ENCODE measurements at places on chromosomes 4 and X.

GRCh38 chr4:69518538-69519198, 23.0 kb upstream of the UGT2B4 start:
- DNase-seq = no peak

GRCh38 chr4:182143822-182144625, 99.2 kb upstream of the TENM3 start:
- no peak for DNase-seq

- DNase-seq = no peak
Measured at GRCh38 chr4:113232194-113232593, 182.7 kb downstream of the ANK2 start.

DNA sequence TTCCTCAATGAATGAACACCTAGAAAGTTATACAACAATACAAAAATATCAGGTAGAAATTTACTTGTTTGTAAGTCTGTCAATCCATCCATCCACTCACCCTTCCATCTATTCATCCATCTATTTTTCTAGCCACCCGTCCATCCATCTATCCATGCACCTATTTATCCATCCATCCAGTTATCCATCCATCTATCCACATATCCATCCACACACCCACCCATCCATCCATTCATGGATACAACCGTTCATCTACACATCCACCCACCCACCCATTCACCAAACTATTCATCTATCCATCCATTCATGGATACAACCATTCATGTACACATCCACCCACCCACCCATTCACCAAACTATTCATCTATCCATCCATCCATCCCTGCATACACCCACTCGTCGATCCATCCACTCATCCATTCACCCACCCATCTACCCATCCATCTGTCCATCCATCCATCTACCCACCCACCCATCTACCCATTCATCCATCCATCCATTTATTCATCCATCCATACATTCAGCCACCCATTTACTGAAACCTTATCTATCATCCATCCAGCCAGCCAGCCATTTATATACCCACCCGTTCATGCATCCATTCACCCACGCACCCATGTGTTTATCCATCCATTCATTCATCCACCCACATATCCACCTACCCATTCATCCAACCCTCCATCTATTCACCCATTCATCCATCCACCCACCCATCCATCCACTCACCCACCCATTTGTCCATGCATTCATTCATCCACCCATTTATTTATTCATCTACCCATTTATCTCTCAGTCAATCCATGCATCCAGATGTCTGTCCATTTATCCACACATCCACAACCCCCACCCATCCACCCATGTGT, 10.4 kb upstream of the CD99 start:
- DNase-seq = no peak

DNA sequence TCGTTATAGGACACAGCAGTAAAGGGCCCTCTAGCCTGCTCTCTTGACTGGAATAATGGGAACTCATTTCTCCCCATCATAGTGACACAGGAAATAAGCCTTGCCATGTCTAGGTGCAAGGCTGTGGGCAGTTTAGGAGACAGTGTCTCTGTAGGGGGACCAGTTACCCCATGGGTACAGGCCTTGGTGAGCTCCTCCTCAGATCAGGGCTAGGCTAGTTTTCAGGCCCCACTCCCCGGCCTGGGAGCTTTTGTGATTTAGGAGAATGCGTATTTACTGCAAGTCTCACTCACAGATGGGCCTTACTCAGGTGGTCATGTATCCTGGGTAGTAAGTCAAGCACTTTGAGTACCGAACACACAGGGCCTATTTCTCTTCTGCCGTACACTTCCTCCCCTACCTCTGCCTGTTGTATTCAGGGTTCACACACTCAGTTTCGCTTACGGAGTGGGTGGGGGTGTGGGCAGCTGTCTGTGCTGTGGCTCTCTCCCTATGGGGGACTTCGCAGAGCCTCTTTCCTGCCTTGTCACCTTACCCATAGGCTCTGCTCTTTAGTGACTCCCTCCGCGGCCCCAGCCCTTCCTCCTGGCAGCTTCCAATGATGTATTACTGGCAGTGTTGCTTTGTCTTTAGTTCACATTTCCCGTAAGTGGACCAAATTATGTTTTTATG, 34.2 kb downstream of the FAM193A start:
- DNase-seq = no peak

DNA sequence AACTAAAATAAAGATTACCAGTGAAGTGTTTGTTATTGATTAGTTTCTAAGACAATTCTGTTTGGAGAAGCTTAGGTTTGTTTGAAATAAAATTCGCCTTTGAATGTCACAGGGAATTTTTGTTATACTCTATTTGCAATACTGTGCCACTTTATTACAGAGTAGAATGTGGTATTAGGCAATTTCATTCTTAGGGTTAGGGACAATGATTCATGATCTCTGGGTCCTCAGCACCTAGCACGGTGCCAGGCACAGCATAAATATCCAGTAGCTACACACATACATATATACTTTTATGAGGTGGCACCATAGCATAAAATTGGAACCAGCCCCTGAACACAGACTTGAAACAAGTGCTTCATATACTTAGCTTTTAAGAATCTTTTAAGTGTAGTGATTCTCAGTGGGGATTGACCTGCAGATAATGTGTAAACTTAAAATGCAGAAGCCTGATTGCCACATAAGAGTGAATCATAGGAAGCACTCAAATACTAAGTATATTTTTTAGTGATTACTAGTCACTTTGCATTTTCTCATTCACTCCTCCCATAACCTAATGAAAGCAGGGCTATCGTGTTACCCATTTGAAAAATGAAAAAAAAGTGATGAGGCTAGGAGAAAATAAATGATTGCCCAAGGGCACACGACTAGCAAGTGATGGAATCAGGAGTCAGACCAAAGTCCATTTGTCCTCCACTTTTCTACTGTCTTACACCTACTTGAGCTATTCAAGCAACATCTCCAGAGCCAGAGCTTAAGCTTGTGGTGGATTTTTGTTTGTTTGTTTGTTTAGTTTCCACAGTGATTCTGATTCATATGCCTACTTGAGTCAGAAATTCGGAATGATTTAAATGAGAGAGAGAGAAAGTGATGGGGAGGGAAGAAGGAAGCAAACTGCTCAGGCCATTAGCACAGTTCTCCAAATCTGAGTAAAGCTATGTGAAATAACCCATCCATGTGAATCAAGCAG, 366.0 kb upstream of the FGF13 start:
- DNase-seq = no peak

GRCh38 chr4:31104043-31104442, 383.9 kb downstream of the PCDH7 start:
- DNase-seq = no peak

DNA sequence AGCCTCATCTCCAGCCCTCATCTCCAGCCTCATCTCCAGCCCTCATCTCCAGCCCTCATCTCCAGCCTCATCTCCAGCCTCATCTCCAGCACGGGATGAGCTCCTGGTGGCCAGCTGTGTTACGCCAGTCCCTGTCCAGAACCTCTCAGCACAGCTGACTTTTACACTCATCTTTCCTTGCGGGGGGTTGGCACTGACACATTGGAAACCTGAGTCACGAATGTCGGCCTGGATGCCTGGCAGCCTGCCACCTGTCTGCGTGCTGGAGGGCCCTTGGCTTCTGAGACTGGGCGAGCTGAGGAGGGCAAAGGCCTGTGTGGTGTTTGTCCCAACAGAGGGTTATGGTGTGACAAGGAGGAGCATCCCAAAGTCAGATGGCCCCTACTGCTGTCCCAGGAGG, 66.1 kb upstream of the HGFAC start:
- no peak for DNase-seq

DNA sequence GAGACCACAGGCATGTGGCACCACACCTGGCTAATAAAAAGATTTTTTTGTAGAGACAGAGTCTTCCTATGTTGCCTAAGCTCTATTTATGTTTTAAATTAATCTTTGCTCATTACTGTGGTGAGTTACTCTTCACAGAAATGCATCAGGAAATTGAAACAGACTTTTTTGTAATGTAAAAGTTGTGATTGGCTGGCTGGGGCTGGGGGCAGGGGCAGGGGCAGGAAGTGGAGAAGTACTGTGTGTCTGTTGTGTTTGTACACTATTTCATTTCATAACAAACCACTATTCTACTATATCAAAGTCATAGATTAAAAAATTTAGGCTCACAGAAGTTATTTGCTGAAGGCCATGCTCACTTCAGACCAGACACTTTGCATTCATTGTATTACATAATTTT, 19.1 kb upstream of the ABRAXAS1 start:
- no peak for DNase-seq

DNA sequence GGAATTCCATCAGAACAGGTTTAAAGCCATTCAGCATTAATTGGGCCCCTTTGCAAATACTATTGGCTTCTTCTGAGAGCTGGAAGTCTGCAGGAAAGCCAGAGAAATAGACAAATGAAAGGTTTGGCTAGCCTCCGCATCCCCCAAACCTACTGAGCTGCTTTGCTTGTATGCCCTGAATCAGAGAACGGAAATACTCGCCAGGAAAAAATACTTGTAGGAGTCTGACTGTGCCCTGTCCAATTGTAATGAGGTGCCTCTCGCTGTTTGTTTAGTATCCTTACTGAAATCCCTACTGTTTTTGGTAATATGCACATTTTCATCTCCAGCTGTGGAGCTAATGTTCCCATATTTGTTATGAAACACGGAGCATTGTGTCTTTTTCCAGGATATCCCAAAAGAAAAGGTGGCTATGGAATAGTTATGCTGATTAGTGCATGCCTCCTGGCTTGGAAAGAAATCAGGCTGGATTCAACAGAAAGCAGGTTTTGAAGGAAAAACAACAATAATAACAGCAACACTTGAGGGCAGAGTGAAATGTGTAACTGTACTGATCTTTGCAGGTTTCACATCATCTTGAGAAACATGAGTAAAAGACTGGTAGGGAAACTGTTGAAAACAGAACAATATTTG, 50.7 kb upstream of the NLGN4X start:
- no peak for DNase-seq

- peak; percentile 42 for DNase-seq
Measured at GRCh38 chr4:7124689-7125442, 57.0 kb upstream of the GRPEL1 start.

DNA sequence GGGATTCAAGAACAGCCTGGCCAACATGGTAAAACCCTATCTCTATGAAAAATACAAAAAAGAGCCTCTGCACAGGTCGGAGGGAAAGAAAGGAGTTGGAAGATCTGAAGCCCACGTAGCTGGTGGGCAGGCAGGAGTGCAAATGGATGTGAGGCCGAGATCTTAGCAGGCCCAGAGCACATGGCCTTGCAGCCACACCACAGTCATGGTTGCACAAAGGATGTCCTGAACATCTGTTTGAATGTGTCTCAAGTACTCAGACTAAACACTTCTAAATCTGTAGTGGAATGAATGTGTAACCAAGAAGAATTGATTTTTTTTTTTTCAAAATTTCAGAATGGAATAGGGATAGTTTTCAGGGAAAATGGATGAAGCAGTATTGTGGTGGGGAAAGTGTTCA, 10.8 kb downstream of the CA5B start:
- DNase-seq = no peak

DNA sequence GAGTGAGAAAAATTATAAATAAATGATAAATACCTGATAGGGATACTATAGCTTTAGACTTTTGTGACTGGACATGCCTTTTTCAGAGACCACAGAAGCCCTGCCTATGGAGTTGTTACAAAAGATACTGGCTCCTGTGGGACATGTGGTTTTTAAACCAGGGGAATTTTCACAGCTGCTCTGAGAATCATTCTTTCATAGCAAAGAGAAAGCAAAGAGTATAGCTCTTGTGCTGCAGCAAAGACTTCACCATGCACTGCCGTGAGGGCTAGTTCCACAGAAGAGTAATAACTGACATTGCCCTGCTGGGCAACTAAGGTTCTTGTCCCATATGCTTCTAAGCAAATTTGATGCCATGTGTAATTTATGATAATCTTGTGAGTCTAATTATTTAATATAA, 98.2 kb downstream of the MAPK10 start:
- DNase-seq = no peak

GRCh38 chrX:13223868-13224567, 95.8 kb downstream of the ATXN3L start:
- DNase-seq = no peak

GRCh38 chr4:105466580-105466979, 7.3 kb downstream of the PPA2 start:
- no peak for DNase-seq

DNA sequence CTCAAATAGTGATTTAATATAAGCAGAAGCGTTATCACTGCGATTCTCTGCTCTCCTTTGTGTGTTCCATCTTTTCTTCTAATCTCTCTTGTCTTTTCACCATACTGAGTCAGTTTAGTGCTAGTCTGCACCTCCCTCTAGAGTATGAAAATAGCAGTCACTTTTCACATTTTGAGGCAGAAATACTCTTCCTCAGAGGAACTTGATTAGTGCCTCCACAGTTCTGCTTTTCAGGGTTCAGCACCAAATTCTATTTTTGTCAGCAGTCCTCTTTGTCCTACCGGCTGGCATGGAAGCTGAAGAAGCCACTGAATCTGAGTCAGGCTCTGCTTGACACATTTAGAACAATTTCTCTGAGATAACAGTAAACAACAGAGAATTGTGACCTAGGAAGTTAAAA, 49.7 kb upstream of the ANKRD17 start:
- no peak for DNase-seq

- peak; percentile 90 for DNase-seq
Measured at GRCh38 chrX:136496764-136497555, 432 bp upstream of the HTATSF1 start.

- no peak for DNase-seq
Measured at GRCh38 chr4:5783486-5783885, 72.5 kb downstream of the EVC start.

DNA sequence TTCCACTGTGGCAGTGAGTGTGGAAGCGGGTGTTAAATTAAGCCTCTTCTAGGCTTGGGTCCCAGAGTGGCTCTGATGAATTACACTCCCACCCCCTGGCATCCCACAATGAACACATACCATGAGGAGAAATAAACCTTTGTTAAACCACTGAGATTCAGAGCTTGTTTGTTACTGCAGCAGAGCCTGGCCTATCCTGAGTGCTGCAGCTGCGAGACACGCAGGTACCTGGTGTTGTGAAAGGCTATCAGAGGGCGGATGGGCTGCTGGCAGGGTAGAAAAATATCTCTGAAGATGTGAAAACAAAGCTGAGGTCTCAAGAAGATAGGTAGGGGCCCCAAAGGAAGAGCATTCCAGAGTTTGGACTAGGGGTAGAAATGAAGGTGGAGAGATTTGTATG, 138.4 kb upstream of the STX18 start:
- DNase-seq = no peak

GRCh38 chrX:72046447-72046846, 85.3 kb downstream of the RTL5 start:
- DNase-seq = no peak

GRCh38 chr4:11814758-11815157, 386.1 kb upstream of the HS3ST1 start:
- no peak for DNase-seq

DNA sequence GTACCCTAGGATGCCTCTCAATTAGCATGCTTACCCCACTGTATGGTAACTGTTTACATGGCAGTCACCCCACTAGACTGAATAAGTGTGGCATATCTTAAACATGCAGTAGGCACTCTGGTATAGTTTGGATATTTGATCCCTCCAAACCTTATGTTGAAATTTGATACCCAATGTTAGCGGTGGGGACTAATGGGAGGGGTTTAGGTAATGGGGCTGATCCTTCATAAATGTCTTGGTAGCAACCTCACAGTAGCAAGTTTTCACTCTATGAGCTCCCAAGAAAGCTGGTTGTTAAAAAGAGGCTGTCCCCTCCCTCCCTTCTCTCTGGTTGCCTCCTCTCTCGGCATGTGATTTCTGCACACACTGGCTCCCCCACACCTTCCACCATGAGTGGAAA, 10.1 kb downstream of the TMEM150C start:
- DNase-seq = no peak

- DNase-seq = no peak
Measured at GRCh38 chr4:141127884-141128283, 5.4 kb downstream of the RNF150 start.

GRCh38 chr4:87239821-87240220, 19.4 kb upstream of the KLHL8 start:
- DNase-seq = no peak

Measured in mucosa of descending colon (tissue), 3 donors.